ENCODE measurements at places on chromosomes 7 and 10. TPM values are rescaled to one million over a fixed set of nuclear protein-coding genes. Genes with fewer than 3 reads are reported as not detected.

The ATOH7 gene
- not detected for total RNA-seq

The ZNF398 gene
- total RNA-seq, result 17.0 TPM

DNA sequence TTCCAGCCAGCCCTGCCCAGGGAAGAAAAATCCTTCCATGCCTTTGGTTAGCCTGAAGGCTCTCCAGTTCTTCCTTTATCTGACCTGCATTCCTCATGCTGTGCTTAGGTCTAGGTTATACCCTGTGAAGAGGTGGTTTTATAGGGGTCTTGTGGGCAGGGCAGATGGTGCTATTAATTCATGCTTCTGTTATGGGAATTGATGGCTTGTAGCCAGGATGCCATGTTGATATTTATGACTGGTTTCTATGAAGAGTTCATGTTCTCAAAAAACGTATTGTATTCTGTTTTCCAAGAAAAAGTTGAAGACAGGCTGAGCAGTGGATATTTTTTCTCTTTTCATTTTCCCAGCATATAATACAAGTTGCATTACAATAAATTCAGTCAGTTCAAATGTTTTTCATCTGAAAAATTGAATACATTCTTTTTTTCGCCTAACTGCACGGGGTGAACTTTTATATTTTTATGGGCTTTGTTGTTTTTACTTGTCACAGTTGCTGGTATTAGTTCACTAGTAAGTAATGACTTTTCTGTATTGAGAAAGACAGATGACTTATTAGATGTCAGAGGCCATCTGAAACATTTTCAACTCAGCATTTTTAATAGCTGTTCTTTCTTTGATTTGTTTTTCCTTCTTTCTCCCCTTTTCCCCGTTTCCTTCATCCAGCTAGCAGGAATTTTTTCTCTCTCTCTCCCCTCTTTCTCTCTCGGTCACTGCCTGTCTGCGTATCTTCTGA lies 322.8 kb downstream of the LRMDA start:
- no peak overlapping the region for H3K4me3 ChIP-seq
- H3K27me3 ChIP-seq, result peaks cover 23% of the 10 kb centered on the region
- no peaks in the 10 kb centered on the region for H3K4me1 ChIP-seq
- no peak overlapping the region for H3K27ac ChIP-seq

DNA sequence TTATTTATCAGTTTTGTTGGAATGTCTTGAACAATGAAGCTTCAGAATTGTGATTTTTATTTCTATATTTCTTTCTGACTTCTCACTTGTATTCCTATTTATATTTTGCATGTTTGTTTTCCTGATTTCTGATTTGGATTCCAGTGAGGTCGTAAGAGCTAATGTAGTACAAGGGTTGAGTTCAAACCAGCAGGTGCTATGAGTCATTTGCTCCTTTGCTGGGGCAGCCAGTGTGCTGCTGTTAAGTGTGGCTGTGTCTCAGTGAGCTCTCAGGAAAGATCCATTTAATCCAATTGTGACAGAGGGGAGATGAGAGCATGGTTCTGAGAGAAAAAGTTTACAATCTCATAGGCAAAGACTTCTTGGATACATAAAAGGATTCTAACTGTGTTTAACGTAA lies 48.6 kb downstream of the MCU start:
- H3K4me1 ChIP-seq, result peaks cover 46% of the 10 kb centered on the region
- H3K27ac ChIP-seq, result peak overlapping the region; percentile 69

The PTPRN2 gene
- total RNA-seq, result 1.9 TPM

- no peaks in the 10 kb centered on the region for H3K27me3 ChIP-seq
- H3K36me3 ChIP-seq, result no peaks in the 10 kb centered on the region
- H3K4me3 ChIP-seq, result no peak overlapping the region
- no peak for DNase-seq
- no peak overlapping the region for H3K27ac ChIP-seq
These were observed 136.8 kb downstream of the MDFIC start for GRCh38 chr7:115058726-115059125.

The CRPPA gene
- total RNA-seq, result 9.9 TPM

DNA sequence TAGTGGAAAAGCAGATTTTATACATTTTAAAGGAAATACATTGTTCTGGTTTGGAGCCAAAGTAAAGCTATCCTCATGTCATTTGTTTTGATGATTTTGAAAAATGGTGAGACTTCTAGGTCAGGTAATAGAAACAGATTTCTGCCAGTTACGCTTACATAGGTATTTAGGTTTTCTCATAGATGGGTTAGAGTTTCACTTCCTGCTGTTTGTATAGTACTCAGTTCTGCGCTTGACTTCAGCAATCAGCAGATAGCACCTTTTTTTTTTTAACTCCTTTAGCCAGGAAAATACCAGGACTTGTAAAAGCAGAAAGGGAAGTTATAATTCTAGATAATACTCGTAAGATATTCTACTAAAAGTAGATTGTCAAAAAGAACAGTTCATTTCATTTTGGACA lies 209.8 kb upstream of the POM121L12 start:
- no peak overlapping the region for H3K4me3 ChIP-seq
- DNase-seq, result no peak
- H3K36me3 ChIP-seq, result no peaks in the 10 kb centered on the region
- no peaks in the 10 kb centered on the region for H3K27me3 ChIP-seq
- H3K27ac ChIP-seq, result no peak overlapping the region

- no peak overlapping the region for H3K4me3 ChIP-seq
- peaks cover 29% of the 10 kb centered on the region for H3K36me3 ChIP-seq
- peaks cover 80% of the 10 kb centered on the region for H3K4me1 ChIP-seq
- peak overlapping the region; percentile 82 for H3K27ac ChIP-seq
- no peaks in the 10 kb centered on the region for H3K27me3 ChIP-seq
These were observed 57.6 kb downstream of the USP6NL start for GRCh38 chr10:11553773-11554381.

The AKR1C8 gene
- not detected for total RNA-seq

DNA sequence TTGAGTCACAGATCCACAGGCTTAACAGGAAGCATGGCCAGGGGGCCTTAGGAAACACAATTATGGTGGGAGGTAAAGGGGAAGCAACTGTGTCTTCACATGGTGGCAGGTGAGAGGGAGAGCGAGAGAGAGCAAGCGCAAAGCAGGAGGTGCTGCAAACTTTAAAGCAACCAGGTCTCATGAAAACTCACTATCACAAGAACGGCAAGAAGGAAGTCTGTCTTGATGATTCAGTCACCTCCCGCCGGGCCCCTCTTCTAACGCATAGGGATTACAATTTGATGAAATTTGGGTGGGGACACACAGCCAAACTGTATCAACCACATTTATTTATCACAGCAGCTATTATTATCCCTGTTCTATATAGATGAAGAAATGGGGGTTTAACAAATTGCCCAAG lies 201.6 kb downstream of the DPP6 start:
- no peak overlapping the region for H3K4me3 ChIP-seq
- no peaks in the 10 kb centered on the region for H3K36me3 ChIP-seq
- no peak overlapping the region for H3K27ac ChIP-seq
- H3K4me1 ChIP-seq, result no peaks in the 10 kb centered on the region
- no peaks in the 10 kb centered on the region for H3K27me3 ChIP-seq
- no peak for DNase-seq

DNA sequence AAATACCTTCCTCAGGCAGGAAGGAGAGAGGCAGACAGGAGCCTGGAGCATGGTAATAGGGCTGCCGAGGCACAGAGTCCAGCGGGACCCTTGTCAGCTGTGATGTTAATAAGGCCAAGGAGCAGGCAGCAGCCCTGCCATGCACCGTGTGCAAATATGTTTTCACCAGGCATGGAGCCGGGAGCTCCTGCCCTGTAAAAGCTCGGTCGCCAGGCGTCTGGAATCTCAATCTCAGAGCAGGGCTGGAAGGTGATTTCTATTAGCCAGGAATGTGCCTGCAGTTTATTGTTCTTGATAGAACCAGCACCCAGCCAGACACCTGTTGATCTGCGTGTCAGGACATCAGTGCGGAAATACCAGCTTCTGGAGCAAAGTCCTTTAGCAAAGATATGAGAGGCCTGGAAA lies 469.8 kb downstream of the GLRX3 start:
- H3K27me3 ChIP-seq, result no peaks in the 10 kb centered on the region
- H3K4me3 ChIP-seq, result no peak overlapping the region
- DNase-seq, result no peak
- no peaks in the 10 kb centered on the region for H3K36me3 ChIP-seq
- no peaks in the 10 kb centered on the region for H3K4me1 ChIP-seq
- H3K27ac ChIP-seq, result no peak overlapping the region

DNA sequence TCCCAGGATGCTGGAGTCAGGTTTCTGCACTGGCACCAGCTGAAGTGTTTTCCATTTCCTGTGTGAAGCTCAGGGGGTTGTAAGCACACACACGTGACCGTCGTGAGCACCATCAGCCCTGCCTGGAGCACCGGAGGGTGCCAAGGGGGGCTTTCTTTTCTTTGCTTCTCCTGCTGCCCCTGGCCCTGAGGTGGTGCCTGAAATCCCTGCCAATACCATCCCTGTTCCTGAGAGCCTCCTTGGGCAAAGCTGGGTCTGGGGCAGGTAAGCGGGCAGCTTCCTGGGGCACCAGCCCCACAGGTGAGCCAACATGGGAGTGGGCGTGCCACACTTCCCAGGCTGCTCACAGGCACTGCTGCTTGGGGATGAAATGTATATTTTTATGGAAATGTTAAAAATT lies 593.6 kb downstream of the DNAJB6 start:
- no peaks in the 10 kb centered on the region for H3K27me3 ChIP-seq
- peaks cover 9% of the 10 kb centered on the region for H3K36me3 ChIP-seq
- no peak overlapping the region for H3K4me3 ChIP-seq
- no peak overlapping the region for H3K27ac ChIP-seq
- no peaks in the 10 kb centered on the region for H3K4me1 ChIP-seq

The IRF5 gene
- 11.4 TPM for total RNA-seq

The GTF2IRD1 gene
- total RNA-seq, result 31.1 TPM

The CALHM3 gene
- total RNA-seq, result not detected

GRCh38 chr10:72564596-72564995 lies 61.3 kb downstream of the MICU1 start:
- no peak overlapping the region for H3K4me3 ChIP-seq
- H3K4me1 ChIP-seq, result peaks cover 14% of the 10 kb centered on the region
- H3K27me3 ChIP-seq, result no peaks in the 10 kb centered on the region

DNA sequence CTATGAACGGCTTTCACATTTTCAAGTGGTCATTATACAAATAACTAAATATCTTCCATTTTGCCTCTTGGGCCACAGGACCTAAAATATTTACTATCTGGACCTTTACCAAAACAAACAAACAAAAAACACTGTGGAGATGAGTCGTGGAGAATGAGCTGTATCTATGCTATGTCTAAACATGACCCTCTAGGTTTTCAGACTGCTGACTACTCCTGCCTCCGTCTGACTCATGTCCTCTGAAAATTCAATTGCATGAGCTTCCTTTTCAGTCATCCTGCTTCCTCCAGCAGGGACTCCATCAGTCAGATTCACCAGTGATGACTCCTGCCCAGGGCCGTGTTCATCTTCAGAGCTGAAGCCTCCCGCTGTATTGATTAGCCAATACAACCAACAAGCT lies 96.8 kb downstream of the COL28A1 start:
- no peak for DNase-seq
- no peak overlapping the region for H3K4me3 ChIP-seq
- no peaks in the 10 kb centered on the region for H3K36me3 ChIP-seq
- peaks cover 7% of the 10 kb centered on the region for H3K4me1 ChIP-seq
- H3K27me3 ChIP-seq, result no peaks in the 10 kb centered on the region
- H3K27ac ChIP-seq, result no peak overlapping the region

GRCh38 chr10:104299031-104299904 lies 30.3 kb downstream of the GSTO2 start:
- DNase-seq, result no peak
- no peak overlapping the region for H3K4me3 ChIP-seq
- no peaks in the 10 kb centered on the region for H3K36me3 ChIP-seq
- H3K27me3 ChIP-seq, result no peaks in the 10 kb centered on the region

The NKX2-3 gene
- not detected for total RNA-seq

- H3K27me3 ChIP-seq, result no peaks in the 10 kb centered on the region
- H3K27ac ChIP-seq, result no peak overlapping the region
- H3K4me3 ChIP-seq, result no peak overlapping the region
- H3K36me3 ChIP-seq, result no peaks in the 10 kb centered on the region
- H3K4me1 ChIP-seq, result no peaks in the 10 kb centered on the region
- no peak for DNase-seq
These were observed 921.5 kb downstream of the TYW1 start for GRCh38 chr7:67918158-67918557.

The COMTD1 gene
- total RNA-seq, result 67.6 TPM

DNA sequence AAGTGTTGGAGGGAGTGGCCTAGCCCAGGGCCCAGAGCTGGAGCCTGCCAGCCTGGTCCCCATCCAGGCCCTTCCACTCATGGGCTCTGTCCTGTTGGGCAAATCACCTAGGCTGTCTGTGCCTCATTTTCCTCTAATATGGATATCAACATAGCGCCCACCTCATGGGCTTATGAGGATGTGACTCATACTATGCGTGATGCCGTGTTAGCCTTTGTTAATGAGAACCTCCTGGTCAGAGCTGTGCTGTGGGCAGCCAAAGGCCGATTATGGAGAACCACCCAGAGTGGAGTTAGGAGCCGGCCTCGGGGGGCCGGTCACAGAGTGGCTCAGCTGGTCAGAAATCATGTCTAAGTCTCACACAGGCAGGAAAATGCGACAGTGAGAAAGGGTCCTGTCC lies 306.4 kb downstream of the PAXIP1 start:
- no peaks in the 10 kb centered on the region for H3K36me3 ChIP-seq
- no peak overlapping the region for H3K4me3 ChIP-seq
- no peak overlapping the region for H3K27ac ChIP-seq

DNA sequence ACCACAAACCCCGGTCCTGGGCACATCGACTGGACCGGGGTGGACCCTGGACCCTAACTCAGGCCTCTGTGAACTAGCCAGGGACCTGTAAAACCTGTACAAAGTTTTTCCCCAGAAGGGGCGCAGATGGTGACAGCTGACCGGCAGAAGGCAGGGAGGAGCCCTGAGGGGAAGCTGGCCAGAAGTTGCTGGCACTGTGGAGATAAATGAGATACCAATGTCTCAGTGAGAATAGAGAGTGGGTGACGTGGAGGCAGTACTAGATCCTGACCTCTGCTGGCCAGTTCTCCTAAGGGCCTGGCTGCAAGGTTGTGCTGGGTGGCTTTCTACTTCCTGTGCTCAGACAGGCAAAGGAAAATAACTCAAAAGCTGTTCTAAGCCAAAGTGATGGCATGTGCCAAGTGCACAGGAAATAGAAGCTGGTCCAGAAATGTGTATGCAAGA lies 10.6 kb upstream of the TSPAN14 start:
- peaks cover 20% of the 10 kb centered on the region for H3K27me3 ChIP-seq
- H3K36me3 ChIP-seq, result no peaks in the 10 kb centered on the region
- peak; percentile 35 for DNase-seq
- H3K27ac ChIP-seq, result no peak overlapping the region

DNA sequence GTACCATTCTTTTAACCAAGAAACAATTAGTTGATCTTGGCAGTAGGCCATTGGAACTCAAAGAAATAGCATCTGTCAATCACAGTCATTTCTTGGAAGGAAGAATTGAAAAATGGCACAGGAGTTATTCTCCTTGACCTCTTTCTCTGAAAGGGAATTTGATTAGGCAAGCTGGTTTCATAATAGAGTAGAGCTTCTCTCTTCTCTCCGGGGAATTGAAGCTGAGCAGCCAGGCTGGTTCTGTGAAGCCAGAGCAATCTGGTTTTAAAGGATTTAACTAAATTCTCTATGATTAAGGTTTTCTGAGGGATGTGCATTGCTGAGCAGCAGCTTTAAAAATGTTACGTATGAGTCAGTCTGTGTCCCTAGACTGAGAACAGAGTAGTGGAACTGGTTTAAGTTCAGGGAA lies 70.2 kb downstream of the AHCYL2 start:
- no peaks in the 10 kb centered on the region for H3K27me3 ChIP-seq
- no peak for DNase-seq
- H3K4me1 ChIP-seq, result peaks cover 10% of the 10 kb centered on the region

- no peak overlapping the region for H3K27ac ChIP-seq
- peaks cover 90% of the 10 kb centered on the region for H3K36me3 ChIP-seq
- H3K4me1 ChIP-seq, result no peaks in the 10 kb centered on the region
These were observed 109.6 kb downstream of the CYTH3 start for GRCh38 chr7:6162650-6163366.

GRCh38 chr7:29485339-29486190 lies 78.1 kb upstream of the PRR15 start:
- no peak overlapping the region for H3K4me3 ChIP-seq
- no peak for DNase-seq
- H3K36me3 ChIP-seq, result no peaks in the 10 kb centered on the region
- H3K4me1 ChIP-seq, result no peaks in the 10 kb centered on the region
- no peaks in the 10 kb centered on the region for H3K27me3 ChIP-seq
